Bronchial epithelial cell (primary cell): ENCODE measurements at places on chromosomes 5 and 9.
A peak's percentile ranks its signal among the peaks of the same experiment; 100 is the strongest.

- DNase-seq = no peak
Measured at GRCh38 chr5:122730037-122730436, 44.8 kb upstream of the SNX2 start.

DNA sequence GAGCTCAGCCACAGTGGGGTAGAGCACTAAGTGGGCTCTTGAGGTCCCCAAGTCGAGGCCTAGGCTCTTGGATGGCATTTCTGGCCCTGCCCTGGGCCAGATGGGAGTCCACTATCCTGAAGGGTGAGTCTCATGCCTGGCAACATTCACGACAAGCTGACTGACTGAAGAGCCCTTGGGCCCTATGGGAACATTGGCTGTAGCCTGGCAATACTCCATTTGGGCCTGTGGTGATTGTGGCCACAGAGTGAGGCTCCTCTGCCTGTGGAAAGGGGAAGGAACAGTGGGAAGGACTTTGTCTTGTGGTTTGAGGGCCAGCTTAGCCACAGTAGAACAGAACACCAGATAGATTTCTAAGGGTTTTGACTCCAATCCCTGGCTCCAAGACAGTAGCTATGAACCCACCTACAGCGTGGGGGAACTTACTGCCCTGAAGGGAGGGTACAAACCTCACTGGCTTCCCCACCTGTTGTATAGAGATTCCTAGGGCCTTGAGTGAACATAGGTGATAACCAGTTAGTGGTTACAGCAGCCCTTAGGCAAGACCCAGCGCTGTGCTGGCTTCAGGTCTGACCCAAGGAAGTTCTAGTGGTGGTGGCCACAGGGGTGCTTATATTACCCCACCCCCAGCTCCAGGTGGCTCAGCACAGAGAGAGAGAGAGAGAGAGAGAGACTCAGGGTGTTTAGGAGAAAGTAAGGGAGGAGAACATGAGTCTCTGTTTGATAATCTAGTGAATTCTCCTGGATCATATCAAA lies 72.4 kb downstream of the KIAA0825 start:
- DNase-seq = no peak

DNA sequence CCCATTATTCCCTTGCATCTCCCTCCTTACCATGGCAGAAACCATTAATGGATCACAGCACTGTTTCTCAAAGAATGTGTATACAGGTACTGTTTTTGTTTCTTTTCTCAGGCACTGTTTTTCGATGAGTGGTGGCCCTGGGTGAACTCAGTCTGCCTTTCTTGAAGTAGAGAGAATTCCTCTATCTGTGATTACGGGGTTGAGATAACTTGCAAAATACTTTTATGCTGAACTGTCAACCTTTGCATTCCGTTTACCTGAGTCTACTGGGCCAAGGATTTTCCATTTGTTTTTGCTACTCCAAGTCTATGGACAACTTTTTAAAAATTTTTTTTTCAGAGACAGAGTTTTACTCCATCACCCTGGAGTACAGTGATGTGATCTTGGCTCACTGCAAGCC lies 82.7 kb upstream of the CLINT1 start:
- DNase-seq = no peak

DNA sequence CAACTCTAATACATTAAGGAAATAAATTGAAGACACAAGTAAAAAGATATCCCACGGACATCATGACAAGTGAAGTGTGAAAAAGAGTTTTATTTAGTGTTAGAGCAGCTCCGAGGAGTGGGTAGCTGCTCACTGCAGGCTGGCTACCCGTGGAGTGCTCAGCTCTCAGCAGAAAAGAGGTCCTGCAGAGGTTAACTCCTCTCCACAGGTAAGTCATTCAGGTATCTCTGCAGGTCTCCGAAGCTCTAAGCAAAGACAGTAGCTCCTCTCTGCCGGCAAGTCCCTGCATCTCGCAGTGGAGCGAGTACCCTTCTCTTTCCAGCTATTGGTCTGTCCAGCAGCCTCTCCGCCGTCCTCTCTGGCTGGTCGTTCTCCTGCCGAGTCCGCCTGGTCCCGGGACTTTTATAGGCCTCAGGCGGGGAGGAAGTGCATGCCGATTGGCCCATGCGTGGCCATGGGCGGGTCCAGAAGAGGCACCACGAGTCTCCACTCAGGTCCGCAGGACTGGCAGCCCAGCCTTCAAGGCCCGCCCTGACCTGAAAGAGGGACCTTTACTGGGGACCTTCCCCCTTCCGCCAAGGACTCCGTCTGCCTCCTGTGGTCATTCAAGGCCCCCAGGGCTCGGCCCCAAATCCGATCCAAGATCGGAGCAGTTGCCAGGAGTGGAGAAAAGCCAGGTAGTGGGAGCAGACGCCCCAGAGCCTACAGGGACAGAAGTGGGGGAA lies 29.9 kb downstream of the BTNL9 start:
- no peak for DNase-seq

DNA sequence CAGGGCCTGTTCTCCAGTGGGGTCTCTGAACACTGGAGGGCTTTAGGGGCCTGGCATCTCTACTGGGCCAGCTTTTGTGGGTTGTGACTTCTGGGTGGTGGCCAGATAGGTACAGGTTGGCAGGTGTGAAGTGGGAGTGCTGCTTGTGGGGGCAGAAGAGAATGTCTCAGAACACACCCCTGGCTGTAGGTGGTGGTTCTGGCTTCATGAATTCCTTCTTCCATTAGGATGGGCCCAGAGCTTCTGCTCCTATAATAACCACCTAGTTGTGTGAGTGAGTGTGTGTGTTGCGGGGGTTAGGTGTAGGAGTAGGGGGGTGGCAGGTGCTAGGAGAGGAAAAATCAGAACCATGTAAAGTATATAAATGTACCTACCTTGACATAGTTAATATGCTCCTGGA lies 1.6 kb downstream of the PDZD2 start:
- DNase-seq = no peak

DNA sequence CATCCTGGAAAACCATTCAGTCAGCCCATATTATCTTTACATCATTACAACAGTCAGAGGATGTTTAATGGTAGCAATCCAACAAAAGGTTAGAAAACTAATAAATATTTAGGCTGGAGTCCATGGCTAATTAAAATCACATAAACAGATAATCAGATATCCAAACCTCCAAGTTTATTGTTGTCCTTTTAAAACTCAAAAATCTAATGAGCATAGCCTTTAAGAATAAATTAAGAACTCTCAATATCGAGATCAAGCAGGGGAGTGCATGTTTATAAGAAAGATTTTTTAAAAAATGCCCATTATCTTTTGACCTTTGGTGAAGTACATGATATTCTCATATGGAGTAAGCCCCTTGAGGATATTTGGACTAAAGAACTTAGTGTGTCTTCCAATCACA lies 842.9 kb upstream of the SEMA6A start:
- no peak for DNase-seq

GRCh38 chr9:73237140-73237539 lies 85.5 kb downstream of the ANXA1 start:
- DNase-seq = no peak

- DNase-seq = peak; percentile 36
Measured at GRCh38 chr9:110928599-110928998, 109.7 kb downstream of the LPAR1 start.

GRCh38 chr5:81286059-81286617 lies 15.2 kb upstream of the ZCCHC9 start:
- peak; percentile 53 for DNase-seq

DNA sequence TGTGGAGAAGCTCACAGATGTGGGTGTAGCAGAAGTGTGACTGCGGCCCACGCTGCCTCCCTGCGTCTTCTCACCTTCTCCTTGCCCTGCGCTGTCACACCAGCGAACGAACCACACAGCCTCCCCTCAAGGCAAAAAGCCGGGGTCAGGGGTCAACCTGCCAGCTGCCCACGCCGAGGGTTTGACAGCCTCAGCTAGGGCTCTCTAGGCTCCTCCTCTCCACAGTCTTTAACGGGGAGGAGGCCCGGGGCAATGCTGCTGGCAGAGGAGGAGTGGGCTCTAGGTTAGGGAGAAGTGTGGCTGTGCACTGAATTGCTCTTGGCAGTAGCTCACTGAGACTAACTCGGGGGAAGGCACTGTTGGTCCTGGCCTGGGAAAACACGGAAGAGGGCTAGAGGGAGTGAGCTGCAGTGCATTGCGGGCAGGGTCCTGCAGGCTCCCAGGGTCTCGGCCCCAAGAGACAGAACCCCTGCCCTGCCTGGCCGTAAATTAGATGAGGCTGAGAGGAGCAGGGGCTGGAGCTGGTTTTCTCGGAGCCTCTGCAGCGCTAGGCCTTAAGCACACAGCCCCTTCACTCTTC lies 4.2 kb upstream of the TRIM52 start:
- no peak for DNase-seq

DNA sequence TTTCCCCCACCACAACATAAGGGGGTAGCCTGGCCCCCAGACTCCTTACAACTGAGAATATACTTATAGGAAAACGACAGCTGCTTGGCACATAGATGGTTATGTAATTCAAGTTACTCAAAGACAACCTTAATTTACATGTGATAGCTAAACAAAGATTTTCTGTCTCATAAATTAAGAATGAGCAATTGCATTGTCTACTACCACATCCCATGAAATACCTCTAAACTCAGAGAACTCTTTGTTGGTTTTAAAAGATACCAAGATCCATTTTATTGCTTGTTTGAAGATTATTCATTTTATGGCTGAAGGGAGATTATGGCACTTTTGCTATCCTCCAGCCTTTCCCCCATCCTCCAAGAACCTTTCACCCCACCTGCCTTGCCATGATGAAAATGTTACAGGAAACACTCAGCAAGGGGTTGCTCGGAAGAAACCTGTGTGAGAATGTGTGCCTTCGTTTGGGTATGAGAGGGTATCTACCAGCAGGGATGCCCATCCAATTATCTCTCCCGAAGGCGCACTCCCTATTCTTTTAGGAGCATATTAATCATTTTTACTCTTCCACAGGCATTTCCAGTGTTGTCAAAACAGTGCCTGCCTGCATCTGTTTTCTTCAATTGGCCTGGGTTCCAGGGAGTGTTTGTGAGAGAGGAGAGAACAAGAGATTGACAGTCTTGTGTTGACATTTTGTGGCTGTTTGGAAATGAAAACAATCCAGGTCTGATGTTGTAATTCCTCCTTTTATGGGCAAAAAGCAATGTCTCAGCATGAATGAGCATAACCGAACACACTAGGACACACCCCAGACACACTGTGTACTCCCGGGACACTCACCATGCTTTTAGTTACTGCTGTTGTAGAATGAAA lies 208.0 kb upstream of the ANKRD55 start:
- peak; percentile 95 for DNase-seq

- DNase-seq = peak; percentile 78
Measured at GRCh38 chr5:128708841-128709240, 170.8 kb upstream of the FBN2 start.

GRCh38 chr9:114387680-114388356 lies at the start of gene AKNA:
TSS of gene AKNA (minus strand) at chr9:114387982. CDS start at chr9:114381333, 6,649 bp downstream.
- DNase-seq = peak; percentile 31

DNA sequence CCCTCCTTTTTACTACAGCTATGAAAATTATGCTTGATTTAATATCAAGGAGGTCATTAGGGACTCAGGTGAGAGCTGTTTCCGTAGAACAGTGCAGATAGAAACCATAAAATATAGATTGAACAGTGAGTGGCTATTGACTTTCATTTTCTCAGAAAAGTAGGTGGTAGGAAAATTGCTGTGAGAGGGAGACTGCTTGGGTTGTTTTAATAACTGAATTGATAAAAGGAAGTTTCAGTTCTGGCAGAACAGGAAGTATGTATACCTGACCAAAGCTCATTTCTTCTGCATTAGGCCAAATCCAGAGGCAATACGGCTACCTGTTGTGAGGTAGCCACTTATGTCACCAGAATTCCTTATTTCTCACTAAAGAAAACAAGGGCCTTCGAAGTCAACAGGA lies 761.7 kb upstream of the ARRDC3 start:
- no peak for DNase-seq

GRCh38 chr5:73266925-73267765 lies 94.2 kb downstream of the TMEM174 start:
- no peak for DNase-seq

- no peak for DNase-seq
Measured at GRCh38 chr5:131272724-131273123, 8.9 kb downstream of the CDC42SE2 start.

GRCh38 chr5:27472000-27472763 lies 433.8 kb upstream of the CDH9 start:
- DNase-seq = peak; percentile 12

DNA sequence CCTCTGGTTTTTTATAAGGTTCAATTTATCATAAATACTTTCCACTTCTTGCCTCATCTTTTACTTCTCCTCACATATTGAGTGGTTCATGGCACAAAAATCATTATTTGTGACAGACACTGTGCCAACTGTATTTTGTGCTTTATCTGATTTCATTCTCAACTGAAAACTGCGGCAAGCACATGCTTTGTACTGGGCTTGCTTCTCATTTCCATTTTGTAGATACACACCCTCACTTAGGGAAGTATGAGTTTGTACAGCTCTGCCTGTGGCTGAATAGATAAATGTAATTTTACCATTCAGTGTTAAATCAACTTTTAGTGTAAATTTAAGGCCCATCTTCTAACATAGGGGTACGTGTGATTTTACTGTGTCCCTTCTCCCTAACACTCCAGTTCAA lies 83.6 kb downstream of the ANXA2R start:
- no peak for DNase-seq

GRCh38 chr9:97473717-97474116 lies 27.7 kb upstream of the TMOD1 start:
- no peak for DNase-seq

GRCh38 chr5:137096149-137097103 lies 402.7 kb downstream of the SPOCK1 start:
- peak; percentile 83 for DNase-seq

GRCh38 chr5:106241409-106241808 lies 1429.3 kb downstream of the EFNA5 start:
- DNase-seq = peak; percentile 20

DNA sequence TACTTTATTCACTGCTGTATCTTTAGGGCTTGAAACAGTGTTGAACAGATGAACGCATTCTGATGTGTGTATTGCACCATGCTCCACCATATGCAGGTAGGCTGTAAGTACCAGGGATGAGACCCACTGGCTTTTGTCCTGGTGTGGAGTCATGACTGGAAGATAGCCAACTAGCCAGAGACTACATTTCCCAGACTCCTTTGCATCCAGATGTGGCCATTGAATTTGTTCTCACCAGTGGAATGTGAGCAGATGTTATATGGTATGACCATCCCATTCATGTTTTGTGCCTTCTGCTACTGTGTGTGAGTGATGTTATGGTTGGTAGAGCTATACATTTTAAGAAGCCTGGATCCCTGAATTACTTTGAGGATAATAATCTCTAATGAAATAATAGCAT lies 7.4 kb upstream of the FBXL7 start:
- DNase-seq = peak; percentile 20

DNA sequence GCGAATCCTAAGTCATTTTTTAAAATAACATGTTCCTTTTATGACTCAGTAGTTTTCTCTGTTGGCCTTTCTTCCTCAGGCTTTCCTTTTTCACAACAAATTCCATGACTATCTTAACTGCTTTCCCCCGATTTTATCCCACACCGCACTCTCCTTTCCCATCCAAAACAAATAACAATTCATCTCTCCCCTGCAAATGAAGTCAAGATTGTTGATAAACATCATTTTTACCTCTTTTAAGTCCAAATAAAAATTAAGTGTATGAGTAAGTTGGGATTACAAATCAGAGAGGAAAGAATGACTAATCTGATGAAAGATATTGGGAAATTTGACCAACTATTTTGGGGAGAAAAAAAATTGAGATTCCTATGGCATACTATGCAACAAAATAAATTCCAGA lies 47.3 kb downstream of the SEC61B start:
- peak; percentile 35 for DNase-seq
